ENCODE measurements at places on chromosomes 12 and 14.

DNA sequence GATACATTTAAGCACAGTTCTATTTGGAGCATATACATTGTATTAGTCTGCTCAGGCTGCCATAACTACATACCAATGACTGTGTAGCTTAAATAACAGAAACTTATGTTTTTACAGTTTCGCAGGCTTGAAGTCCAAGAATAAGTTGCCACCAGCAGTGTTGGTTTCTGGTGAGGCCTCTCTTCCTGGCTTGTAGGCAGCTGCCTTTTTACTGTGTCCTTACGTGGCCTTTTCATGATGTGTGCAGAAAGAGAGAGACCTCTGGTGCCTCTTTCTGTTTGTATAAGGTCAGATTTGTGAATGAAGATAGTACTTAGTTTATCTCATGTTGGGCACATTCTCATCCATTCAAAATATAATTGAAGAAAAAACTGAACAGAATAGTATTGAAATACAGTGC lies 636.6 kb downstream of the FLRT2 start:
- no peak overlapping the region for H3K4me3 ChIP-seq
- H3K36me3 ChIP-seq, result no peaks in the 10 kb centered on the region
- no peak for DNase-seq
- H3K27ac ChIP-seq, result no peak overlapping the region
- no peaks in the 10 kb centered on the region for H3K4me1 ChIP-seq

DNA sequence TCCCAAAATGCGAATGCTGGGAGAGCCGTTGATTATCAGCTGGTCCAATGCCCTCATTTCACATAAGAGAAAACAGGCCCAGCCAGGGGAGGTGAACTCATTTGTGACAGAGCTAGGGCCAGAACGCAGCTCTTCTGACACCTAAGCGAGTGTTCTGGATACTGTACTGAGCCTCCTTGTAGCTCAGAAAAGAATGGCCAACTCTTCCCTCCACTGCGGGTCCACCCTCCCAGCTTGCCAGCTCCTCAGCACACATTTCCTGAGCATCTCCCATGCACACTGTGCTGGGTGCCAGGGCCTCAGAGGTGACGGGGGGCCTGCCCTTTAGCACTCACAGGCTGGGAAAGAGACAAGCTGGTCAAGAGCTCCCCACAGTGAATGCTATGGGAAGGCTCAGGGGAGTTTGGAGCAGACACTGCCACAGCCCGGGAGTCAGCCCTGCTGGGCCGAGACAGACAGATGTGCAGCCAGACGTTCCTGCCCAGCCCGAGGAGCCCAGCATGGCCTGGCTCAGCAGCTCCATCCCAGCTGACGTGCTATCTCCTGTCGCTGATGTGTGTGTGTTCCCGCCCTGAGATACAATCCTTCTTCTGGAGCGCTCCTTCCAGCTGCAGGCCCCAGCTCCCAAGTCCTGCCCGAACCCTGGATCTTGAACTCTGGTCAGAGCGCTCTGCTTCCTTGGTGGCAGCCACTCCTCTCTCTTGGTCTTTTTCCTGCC lies 3.5 kb downstream of the CMTM5 start:
- no peak overlapping the region for H3K27ac ChIP-seq
- no peak for DNase-seq
- peaks cover 71% of the 10 kb centered on the region for H3K27me3 ChIP-seq
- H3K36me3 ChIP-seq, result no peaks in the 10 kb centered on the region

- H3K27ac ChIP-seq, result no peak overlapping the region
- no peaks in the 10 kb centered on the region for H3K4me1 ChIP-seq
- peaks cover 15% of the 10 kb centered on the region for H3K27me3 ChIP-seq
- H3K4me3 ChIP-seq, result no peak overlapping the region
Observed at GRCh38 chr14:66330228-66330627, 155.9 kb upstream of the CCDC196 start.

DNA sequence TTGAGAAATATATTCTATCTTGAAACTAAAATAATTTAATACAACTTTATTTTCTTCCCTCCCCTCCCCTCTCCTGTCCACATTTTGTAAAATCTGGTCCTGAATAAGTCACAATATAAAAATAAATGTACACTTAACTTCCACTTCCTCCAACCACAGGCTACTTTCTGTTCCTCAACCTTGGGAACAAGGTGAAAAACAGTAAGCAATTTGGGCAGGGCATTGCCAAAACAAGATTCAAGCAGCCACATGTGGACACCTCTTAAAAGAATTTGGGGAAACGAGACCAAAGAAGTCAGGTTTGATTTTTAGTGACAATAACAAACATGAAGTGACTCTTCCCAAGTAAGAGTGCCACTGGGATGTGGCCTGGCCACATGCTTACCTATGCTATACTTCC lies 115.7 kb downstream of the PTPRQ start:
- no peak overlapping the region for H3K4me3 ChIP-seq
- H3K4me1 ChIP-seq, result no peaks in the 10 kb centered on the region
- no peak overlapping the region for H3K27ac ChIP-seq
- DNase-seq, result no peak
- H3K27me3 ChIP-seq, result no peaks in the 10 kb centered on the region
- no peaks in the 10 kb centered on the region for H3K36me3 ChIP-seq

- H3K36me3 ChIP-seq, result no peaks in the 10 kb centered on the region
- H3K4me3 ChIP-seq, result peak overlapping the region; percentile 63
- H3K27me3 ChIP-seq, result no peaks in the 10 kb centered on the region
- peaks cover 37% of the 10 kb centered on the region for H3K4me1 ChIP-seq
- no peak for DNase-seq
- no peak overlapping the region for H3K27ac ChIP-seq
Observed at GRCh38 chr12:121797937-121798786, 4.7 kb upstream of the RHOF start.

DNA sequence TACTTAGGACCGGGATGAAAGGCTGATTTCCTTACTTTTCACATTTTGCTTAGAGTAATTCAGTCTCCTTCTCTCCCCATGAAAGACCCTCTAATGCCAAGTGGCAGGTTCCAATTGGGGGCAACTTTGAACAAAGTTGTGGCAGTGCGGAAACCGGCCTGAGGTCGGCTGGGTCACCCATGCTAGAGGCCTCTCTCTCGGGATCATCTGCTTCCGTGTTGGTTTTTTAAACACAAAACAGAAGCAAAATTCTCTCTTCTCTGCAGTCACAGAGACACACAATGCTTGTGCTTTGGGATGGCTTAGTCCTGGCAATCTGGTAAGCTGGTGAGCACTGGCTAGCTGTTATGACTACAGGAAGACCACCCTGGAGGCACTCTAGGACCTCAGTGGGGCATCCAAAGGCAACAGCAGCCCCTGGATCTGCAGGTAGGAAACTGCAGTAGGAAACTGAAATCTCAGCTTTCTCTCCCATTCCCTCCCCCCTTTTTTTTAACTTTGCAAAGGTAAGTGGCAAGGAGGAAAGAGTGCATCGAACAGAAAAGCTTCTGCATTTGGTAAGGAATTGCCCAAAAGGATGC lies 102.1 kb downstream of the BCL11B start:
- DNase-seq, result no peak
- no peaks in the 10 kb centered on the region for H3K27me3 ChIP-seq
- H3K4me3 ChIP-seq, result no peak overlapping the region

- DNase-seq, result no peak
- peaks cover 5% of the 10 kb centered on the region for H3K27me3 ChIP-seq
- H3K27ac ChIP-seq, result no peak overlapping the region
- H3K36me3 ChIP-seq, result no peaks in the 10 kb centered on the region
- H3K4me1 ChIP-seq, result peaks cover 6% of the 10 kb centered on the region
Observed at GRCh38 chr12:90062799-90063198, 354.2 kb upstream of the ATP2B1 start.

GRCh38 chr14:61570549-61571290 lies 124.6 kb upstream of the HIF1A start:
- no peak for DNase-seq
- H3K27ac ChIP-seq, result peak overlapping the region; percentile 98
- no peaks in the 10 kb centered on the region for H3K27me3 ChIP-seq
- no peaks in the 10 kb centered on the region for H3K36me3 ChIP-seq
- H3K4me3 ChIP-seq, result peak overlapping the region; percentile 55

DNA sequence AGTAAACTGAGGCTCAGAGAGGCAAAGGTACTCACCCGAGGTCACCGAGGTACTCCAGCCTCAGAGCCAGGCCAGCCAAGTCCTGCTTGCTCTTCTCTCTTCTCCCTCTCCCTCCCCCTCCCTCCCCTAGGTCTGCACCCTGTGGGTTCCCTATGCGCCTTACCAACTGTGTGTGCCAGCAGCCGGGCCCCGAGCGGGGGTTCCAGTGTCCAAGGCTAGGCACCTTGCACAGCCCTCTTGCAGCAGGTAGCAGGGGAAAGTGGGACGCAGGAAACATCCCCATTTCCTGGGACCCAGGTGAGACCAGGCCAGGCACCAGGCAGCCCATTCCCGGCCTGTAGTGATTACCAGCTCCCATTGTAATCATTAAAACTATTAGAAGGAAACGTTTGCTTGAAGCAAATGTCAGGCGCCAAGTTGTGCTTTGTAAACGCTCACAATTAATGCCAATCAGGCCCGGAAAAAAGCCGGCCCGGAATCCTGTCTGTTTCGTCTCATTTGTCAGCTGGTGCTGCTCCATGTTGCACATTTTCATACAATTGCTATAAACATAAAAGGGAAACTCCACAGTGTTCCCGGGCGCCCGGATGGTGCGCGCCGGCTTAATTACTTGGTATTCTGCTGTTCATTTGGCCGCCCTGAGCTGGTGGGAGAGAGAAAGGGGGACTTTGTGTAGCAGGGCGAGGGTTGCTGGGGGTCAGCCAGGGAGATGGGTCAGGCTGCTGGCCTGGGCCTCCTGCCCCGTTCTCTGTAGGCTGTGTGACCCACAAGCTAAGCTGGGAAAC lies 11.9 kb downstream of the FAM222A start:
- no peaks in the 10 kb centered on the region for H3K27me3 ChIP-seq
- H3K4me1 ChIP-seq, result no peaks in the 10 kb centered on the region
- DNase-seq, result no peak
- no peaks in the 10 kb centered on the region for H3K36me3 ChIP-seq
- H3K27ac ChIP-seq, result no peak overlapping the region

GRCh38 chr14:52868911-52869618 lies 77.7 kb upstream of the GNPNAT1 start:
- DNase-seq, result no peak
- no peak overlapping the region for H3K4me3 ChIP-seq
- no peaks in the 10 kb centered on the region for H3K4me1 ChIP-seq
- H3K27me3 ChIP-seq, result peaks cover 7% of the 10 kb centered on the region
- H3K36me3 ChIP-seq, result no peaks in the 10 kb centered on the region
- H3K27ac ChIP-seq, result no peak overlapping the region

DNA sequence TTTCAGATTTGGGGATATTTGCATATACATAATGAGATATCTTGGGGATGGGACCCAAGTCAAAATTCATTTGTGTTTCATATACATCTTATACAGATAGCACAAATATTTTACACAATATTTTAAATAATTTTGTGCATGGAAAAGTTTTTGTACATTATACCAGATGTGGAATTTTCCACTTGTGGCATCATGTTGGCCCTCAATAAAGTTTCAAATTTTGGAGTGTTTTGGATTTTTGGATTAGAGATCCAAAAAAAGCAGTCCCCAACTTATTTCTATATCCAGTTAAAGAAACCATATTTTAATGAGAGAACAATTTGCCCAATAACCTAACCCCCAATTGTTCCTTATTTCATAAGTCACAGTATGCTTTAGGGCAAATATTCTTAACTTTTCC lies 4.5 kb downstream of the GNPNAT1 start:
- no peak for DNase-seq
- no peak overlapping the region for H3K27ac ChIP-seq
- H3K4me1 ChIP-seq, result peaks cover 17% of the 10 kb centered on the region
- no peaks in the 10 kb centered on the region for H3K36me3 ChIP-seq

GRCh38 chr14:33692762-33693161 lies 258.1 kb downstream of the EGLN3 start:
- no peak overlapping the region for H3K4me3 ChIP-seq
- no peaks in the 10 kb centered on the region for H3K36me3 ChIP-seq
- H3K27ac ChIP-seq, result no peak overlapping the region
- no peaks in the 10 kb centered on the region for H3K27me3 ChIP-seq

- DNase-seq, result no peak
- H3K27ac ChIP-seq, result no peak overlapping the region
- H3K4me3 ChIP-seq, result no peak overlapping the region
- H3K27me3 ChIP-seq, result no peaks in the 10 kb centered on the region
- H3K36me3 ChIP-seq, result no peaks in the 10 kb centered on the region
- peaks cover 4% of the 10 kb centered on the region for H3K4me1 ChIP-seq
Observed at GRCh38 chr14:64723691-64724577, 19.7 kb downstream of the PLEKHG3 start.

GRCh38 chr12:78931466-78931990 lies 67.0 kb downstream of the SYT1 start:
- H3K4me1 ChIP-seq, result peaks cover 11% of the 10 kb centered on the region
- H3K36me3 ChIP-seq, result no peaks in the 10 kb centered on the region
- DNase-seq, result no peak
- peak overlapping the region; percentile 33 for H3K4me3 ChIP-seq

DNA sequence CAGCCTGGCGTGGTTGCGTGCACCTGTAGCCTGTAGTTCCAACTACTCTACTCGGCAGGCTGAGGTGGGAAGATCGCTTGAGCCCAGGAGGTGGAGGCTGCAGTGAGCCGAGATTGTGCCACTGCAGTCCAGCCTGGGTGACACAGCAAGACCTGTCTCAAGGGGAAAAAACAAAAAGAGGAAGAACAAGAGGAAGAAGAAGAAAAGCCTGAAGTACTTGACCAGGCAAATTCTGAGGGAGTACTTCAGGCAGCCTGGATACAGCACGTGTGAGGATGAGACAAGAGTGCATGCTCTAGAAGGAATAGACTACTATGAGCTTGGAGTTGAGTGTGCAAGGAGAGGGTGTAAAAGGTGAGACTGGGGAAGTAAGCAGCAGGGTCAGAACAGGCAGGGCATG lies 1.8 kb downstream of the GDF3 start:
- H3K4me1 ChIP-seq, result peaks cover 13% of the 10 kb centered on the region
- H3K27ac ChIP-seq, result no peak overlapping the region
- H3K27me3 ChIP-seq, result peaks cover 29% of the 10 kb centered on the region

DNA sequence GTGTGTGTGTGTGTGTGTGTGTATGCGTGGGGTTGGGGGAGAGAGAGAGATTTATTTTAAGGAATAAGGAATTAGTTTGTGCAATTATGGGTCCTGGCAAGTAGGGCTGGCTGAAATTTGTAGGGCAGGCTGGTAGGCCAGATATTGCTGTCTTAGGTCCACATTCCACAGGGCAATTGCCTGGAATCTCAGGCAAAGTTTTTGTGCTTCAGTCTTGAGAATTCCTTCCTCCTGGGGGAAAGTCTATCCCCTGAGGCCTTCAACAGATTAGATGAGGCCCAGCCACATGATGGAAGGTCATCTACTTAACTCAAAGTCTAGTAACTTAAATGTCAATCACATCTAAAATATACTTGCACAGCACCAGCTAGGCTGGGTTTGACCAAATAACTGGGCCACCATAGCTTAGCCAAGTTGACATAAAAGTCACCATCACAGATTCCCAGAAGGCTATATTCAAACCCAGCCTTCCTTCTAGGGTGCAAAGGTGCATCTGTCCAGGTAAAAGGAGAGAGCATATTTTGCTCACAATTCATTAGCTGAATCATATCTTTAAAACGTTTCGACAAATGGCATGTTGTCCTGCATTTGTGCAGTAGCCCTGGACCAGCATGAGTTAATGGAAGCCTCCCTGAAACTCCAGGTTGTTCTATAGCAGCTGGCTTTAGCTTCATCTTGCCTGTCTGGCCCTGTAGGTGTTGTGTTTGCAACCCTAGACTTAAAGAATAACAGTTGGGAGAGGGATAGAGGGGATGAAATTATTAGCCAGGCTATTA lies 63.1 kb downstream of the C14orf132 start:
- H3K36me3 ChIP-seq, result no peaks in the 10 kb centered on the region
- H3K4me3 ChIP-seq, result no peak overlapping the region
- H3K27ac ChIP-seq, result no peak overlapping the region
- H3K27me3 ChIP-seq, result peaks cover 8% of the 10 kb centered on the region

- H3K4me1 ChIP-seq, result peaks cover 35% of the 10 kb centered on the region
- H3K4me3 ChIP-seq, result peak overlapping the region; percentile 89
- no peak overlapping the region for H3K27ac ChIP-seq
- peaks cover 4% of the 10 kb centered on the region for H3K36me3 ChIP-seq
- H3K27me3 ChIP-seq, result no peaks in the 10 kb centered on the region
- DNase-seq, result peak; percentile 57
Observed at GRCh38 chr12:110280392-110280778, 662 bp upstream of the ATP2A2 start.
